ENCODE measurements at places on chromosomes 5 and 9. TPM values are rescaled to one million over a fixed set of nuclear protein-coding genes. Genes with fewer than 3 reads are reported as not detected.

The SLC34A3 gene
- polyA plus RNA-seq: 36.9 TPM

The SIGMAR1 gene
- polyA plus RNA-seq: 79.9 TPM

The DOLPP1 gene
- 25.3 TPM for polyA plus RNA-seq

The MPDZ gene
- 51.0 TPM for polyA plus RNA-seq

The ZNF354B gene
- polyA plus RNA-seq: 31.0 TPM

The PDE8B gene
- polyA plus RNA-seq: 4.0 TPM

The CCDC180 gene
- polyA plus RNA-seq: 7.5 TPM

The LCP2 gene
- 15.6 TPM for polyA plus RNA-seq

The RFESD gene
- 3.2 TPM for polyA plus RNA-seq

- DNase-seq: no peak
- peaks cover 2% of the 10 kb centered on the region for H3K4me1 ChIP-seq
- no peaks in the 10 kb centered on the region for H3K27me3 ChIP-seq
- peaks cover 74% of the 10 kb centered on the region for H3K36me3 ChIP-seq
Observed at GRCh38 chr9:92635760-92636159, 34.2 kb downstream of the IPPK start.

DNA sequence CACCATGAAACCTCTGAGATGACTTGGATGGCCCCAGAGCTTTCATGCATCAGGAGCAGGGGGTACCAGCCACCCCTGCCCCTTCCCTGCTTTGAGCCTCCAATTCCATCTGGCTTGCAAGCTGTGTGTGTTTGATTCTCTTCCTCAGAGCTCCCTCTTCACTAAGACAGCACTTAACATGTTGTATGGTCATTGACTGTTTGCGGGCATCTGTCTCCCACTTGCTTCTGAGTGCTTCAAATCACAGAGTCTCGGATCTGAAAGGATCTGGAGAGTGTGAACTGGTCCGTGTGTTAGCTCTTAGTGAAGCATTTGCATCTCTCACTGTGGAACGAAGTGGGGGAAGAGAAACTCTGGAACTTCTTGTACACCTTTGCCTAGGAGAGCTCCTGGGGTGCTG lies 7.1 kb upstream of the CPLX2 start:
- no peak for DNase-seq
- no peak overlapping the region for H3K4me3 ChIP-seq
- H3K27ac ChIP-seq: no peak overlapping the region
- H3K27me3 ChIP-seq: no peaks in the 10 kb centered on the region
- H3K36me3 ChIP-seq: no peaks in the 10 kb centered on the region

GRCh38 chr9:136273244-136273865 lies 27.7 kb upstream of the QSOX2 start:
- H3K27ac ChIP-seq: no peak overlapping the region
- no peak overlapping the region for H3K4me3 ChIP-seq
- H3K36me3 ChIP-seq: no peaks in the 10 kb centered on the region
- H3K4me1 ChIP-seq: no peaks in the 10 kb centered on the region
- peaks cover 10% of the 10 kb centered on the region for H3K27me3 ChIP-seq

GRCh38 chr5:131786036-131786435 lies 10.8 kb downstream of the FNIP1 start:
- peaks cover 5% of the 10 kb centered on the region for H3K36me3 ChIP-seq
- no peak overlapping the region for H3K4me3 ChIP-seq
- no peak for DNase-seq
- no peak overlapping the region for H3K27ac ChIP-seq
- no peaks in the 10 kb centered on the region for H3K4me1 ChIP-seq

GRCh38 chr9:96459268-96460007 lies 9.5 kb downstream of the HABP4 start:
- no peak overlapping the region for H3K27ac ChIP-seq
- DNase-seq: no peak
- no peak overlapping the region for H3K4me3 ChIP-seq
- H3K27me3 ChIP-seq: no peaks in the 10 kb centered on the region

GRCh38 chr9:134236001-134236421 lies 71.6 kb upstream of the RNU6ATAC start:
- no peak for DNase-seq
- H3K36me3 ChIP-seq: no peaks in the 10 kb centered on the region
- peaks cover 3% of the 10 kb centered on the region for H3K4me1 ChIP-seq
- no peak overlapping the region for H3K4me3 ChIP-seq
- no peaks in the 10 kb centered on the region for H3K27me3 ChIP-seq

GRCh38 chr5:150044329-150044681 lies 42.0 kb downstream of the CSF1R start:
- H3K27ac ChIP-seq: no peak overlapping the region
- peaks cover 13% of the 10 kb centered on the region for H3K4me1 ChIP-seq
- no peak overlapping the region for H3K4me3 ChIP-seq
- H3K27me3 ChIP-seq: no peaks in the 10 kb centered on the region
- H3K36me3 ChIP-seq: peaks cover 85% of the 10 kb centered on the region

DNA sequence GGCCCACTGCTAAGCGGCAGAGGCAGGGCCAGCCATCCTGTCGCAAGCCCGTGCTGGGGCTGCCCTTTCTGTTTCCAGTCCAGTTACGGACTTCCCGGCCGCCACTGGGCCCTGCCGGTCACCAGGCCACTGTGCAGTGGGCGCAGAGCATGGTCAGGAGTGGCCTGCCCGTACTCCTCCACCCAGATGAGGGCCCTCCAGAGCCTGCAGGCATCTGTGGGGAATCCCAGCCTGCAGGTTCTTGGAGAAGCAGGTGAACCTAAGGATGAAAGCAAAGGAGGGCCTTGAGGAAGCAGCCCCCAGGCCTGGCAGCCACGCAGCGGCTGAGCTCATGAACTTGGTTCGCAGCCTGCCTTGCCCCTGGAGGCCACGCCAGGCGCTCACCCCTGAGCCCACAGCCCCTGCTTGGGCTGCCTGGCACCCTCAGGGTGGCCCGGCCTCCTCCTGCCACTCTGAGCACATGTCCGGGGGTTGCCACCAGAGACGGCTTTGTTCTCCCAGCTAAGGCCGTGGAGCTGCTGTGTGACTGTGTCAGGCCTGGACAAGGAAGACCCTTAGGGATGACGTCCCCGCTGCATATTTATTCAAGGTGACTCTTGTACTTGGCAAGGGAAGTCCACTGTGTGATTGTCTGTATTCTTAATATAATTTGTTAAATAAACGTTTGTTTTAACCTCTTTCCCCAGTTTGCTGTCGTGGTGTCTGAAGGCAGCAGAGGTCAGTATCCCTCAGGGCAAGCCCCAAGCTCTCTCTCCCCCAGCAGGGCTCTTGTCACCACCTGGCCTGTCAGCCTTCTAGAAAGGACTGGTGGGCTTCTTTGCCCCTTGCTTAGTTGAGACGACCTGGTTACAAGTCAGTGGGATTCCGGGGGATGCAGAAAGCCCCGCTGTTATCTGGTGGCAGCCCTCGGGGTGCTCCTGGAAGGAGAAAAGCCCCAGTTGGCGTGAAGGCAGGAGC lies 107.1 kb upstream of the LMX1B start:
- no peak for DNase-seq
- H3K36me3 ChIP-seq: peaks cover 13% of the 10 kb centered on the region
- no peak overlapping the region for H3K27ac ChIP-seq
- no peak overlapping the region for H3K4me3 ChIP-seq

GRCh38 chr9:112285056-112285455 lies 48.4 kb downstream of the PTBP3 start:
- H3K27me3 ChIP-seq: no peaks in the 10 kb centered on the region
- no peaks in the 10 kb centered on the region for H3K4me1 ChIP-seq
- H3K4me3 ChIP-seq: no peak overlapping the region
- peaks cover 9% of the 10 kb centered on the region for H3K36me3 ChIP-seq
- H3K27ac ChIP-seq: no peak overlapping the region

GRCh38 chr9:96875461-96876142 lies 21.3 kb upstream of the ZNF782 start:
- H3K4me3 ChIP-seq: peak overlapping the region; percentile 60
- DNase-seq: peak; percentile 82
- peak overlapping the region; percentile 52 for H3K27ac ChIP-seq

- H3K27me3 ChIP-seq: peaks cover under 1% of the 10 kb centered on the region
- no peaks in the 10 kb centered on the region for H3K36me3 ChIP-seq
- peaks cover 4% of the 10 kb centered on the region for H3K4me1 ChIP-seq
- no peak for DNase-seq
Observed at GRCh38 chr9:92147852-92148180, 32.6 kb upstream of the SPTLC1 start.

DNA sequence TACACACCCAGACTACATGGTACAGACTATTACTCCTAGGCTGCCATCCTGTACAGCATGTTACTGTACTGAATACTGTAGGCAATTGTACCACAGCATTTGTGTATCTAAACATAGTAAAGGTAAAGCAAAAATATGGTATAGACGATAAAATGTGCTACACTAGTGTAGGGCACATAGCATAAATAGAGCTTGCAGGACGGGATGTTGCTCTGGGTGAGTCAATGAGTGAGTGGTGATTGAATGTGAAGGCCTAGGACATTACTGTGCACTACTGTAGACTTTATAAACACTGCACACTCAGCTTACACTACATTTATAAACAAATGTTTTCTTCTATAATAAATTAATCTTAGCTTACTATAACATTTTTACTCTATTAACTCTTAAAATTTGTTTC lies 25.6 kb downstream of the ANKRD55 start:
- no peaks in the 10 kb centered on the region for H3K36me3 ChIP-seq
- no peak overlapping the region for H3K27ac ChIP-seq
- no peaks in the 10 kb centered on the region for H3K4me1 ChIP-seq
- no peak for DNase-seq

DNA sequence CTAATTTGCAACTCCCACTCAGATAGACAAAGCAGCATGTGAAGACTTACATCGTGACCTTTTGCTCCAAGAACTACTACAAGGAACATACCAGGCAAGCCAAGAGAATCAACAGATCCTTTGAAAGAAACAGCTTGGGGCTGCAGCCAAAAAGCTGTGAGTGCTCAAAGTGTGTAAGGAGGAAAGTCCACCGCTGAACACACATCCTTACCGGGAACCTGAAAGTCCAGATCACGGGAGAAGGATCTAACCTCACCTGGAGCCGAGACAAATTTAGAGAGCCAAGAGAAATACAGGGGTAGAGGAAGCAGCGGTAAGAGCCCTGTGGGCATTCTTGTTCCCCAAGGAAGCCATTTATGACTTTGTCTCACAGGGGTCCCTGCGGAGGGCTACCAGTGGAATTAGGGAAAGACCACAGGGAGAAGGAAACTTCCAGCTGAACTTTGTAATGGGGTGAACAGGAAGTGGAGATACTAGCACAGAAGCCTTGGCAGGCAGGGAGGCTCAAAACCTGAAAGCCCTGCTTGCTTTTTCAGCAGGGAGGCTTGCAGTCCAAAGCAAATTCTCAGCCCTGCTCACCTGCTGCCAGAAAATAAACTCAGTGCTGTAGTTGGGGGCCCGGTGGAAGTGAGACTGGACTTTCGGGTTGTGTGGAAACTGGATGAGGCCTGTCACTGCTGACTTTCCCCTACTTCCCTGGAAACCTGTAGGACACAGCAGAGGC lies 350.2 kb downstream of the DTWD2 start:
- H3K27ac ChIP-seq: no peak overlapping the region
- DNase-seq: no peak
- no peaks in the 10 kb centered on the region for H3K27me3 ChIP-seq

- H3K4me3 ChIP-seq: no peak overlapping the region
- no peak overlapping the region for H3K27ac ChIP-seq
- peaks cover 2% of the 10 kb centered on the region for H3K27me3 ChIP-seq
- no peaks in the 10 kb centered on the region for H3K36me3 ChIP-seq
Observed at GRCh38 chr5:4233671-4234070, 638.0 kb downstream of the IRX1 start.

- H3K4me1 ChIP-seq: no peaks in the 10 kb centered on the region
Observed at GRCh38 chr5:10418654-10419345, 22.9 kb upstream of the ROPN1L start.

- H3K4me3 ChIP-seq: no peak overlapping the region
- no peak for DNase-seq
- H3K27me3 ChIP-seq: no peaks in the 10 kb centered on the region
- peaks cover 8% of the 10 kb centered on the region for H3K36me3 ChIP-seq
Observed at GRCh38 chr9:463455-464171, 248.9 kb downstream of the DOCK8 start.

- DNase-seq: no peak
- H3K27me3 ChIP-seq: no peaks in the 10 kb centered on the region
- no peak overlapping the region for H3K4me3 ChIP-seq
- H3K4me1 ChIP-seq: no peaks in the 10 kb centered on the region
- no peaks in the 10 kb centered on the region for H3K36me3 ChIP-seq
- H3K27ac ChIP-seq: no peak overlapping the region
Observed at GRCh38 chr9:131038256-131039128, 29.5 kb downstream of the LAMC3 start.

DNA sequence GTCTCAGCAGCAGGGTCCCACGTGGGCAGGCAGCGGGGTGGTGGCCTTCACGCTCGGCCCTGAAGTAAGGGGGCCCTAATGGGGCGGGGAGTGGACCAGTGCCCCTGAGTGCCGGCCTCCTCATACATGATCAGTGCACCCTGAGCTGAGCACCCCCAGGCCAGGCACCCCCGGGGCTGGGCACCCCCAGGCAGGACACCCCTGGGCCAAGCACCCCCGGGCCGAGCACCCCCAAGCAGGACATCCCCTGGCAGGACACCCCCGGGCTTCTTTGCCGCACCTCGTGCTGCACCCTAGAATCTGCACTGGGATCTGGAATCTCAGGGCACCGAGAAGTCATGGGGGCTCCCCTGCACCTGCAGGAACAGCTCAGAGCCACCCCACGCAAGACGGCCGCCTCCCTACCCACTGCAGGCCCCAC lies 51.4 kb downstream of the EXD3 start:
- peaks cover 23% of the 10 kb centered on the region for H3K36me3 ChIP-seq
- no peak overlapping the region for H3K4me3 ChIP-seq
- DNase-seq: no peak
- no peaks in the 10 kb centered on the region for H3K4me1 ChIP-seq
- H3K27me3 ChIP-seq: no peaks in the 10 kb centered on the region

DNA sequence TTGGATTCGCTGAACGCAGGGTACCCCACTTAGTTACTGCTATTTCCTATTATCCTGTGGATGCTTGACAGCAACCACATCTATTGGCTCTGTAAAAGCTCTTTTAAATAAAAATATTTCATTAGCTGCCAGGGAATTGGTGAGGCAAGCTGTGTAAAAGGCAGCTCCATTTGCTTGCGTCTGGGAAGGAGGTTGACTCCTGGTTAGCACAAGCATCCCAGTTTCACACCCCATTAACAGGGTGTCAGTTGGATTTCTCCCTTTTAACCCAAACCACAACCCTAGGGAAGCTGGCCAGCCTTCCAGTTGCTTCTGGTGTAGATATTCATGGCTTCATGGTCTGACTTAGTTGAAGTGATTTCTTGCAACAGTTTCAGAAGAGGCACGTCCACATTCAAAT lies 151.0 kb downstream of the GPBP1 start:
- no peaks in the 10 kb centered on the region for H3K36me3 ChIP-seq
- H3K27ac ChIP-seq: peak overlapping the region; percentile 35
- no peak for DNase-seq
- peaks cover 9% of the 10 kb centered on the region for H3K4me1 ChIP-seq
- no peak overlapping the region for H3K4me3 ChIP-seq

DNA sequence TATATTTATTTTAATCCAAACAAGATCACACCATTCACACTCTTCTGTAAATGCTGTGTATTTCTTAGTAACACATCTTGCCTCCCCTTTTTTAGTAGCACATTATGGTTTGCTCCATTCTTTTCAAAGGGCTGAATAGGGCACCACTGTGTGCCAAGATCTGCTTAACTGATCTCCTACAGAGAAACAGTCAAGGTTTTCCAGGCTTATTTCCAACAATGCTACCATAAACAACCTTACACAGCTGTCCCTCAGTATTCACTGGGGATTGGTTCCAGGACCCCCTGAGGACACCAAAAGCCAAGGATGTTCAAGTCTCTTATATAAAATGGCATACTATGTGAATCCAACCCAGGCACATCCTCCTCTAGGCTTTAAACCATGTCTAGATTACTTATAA lies 16.5 kb downstream of the GOLM1 start:
- no peak overlapping the region for H3K27ac ChIP-seq
- DNase-seq: no peak
- H3K27me3 ChIP-seq: no peaks in the 10 kb centered on the region
- H3K36me3 ChIP-seq: peaks cover 14% of the 10 kb centered on the region
- H3K4me3 ChIP-seq: no peak overlapping the region
- H3K4me1 ChIP-seq: no peaks in the 10 kb centered on the region
